ENCODE measurements at places on chromosomes 3 and 15.

DNA sequence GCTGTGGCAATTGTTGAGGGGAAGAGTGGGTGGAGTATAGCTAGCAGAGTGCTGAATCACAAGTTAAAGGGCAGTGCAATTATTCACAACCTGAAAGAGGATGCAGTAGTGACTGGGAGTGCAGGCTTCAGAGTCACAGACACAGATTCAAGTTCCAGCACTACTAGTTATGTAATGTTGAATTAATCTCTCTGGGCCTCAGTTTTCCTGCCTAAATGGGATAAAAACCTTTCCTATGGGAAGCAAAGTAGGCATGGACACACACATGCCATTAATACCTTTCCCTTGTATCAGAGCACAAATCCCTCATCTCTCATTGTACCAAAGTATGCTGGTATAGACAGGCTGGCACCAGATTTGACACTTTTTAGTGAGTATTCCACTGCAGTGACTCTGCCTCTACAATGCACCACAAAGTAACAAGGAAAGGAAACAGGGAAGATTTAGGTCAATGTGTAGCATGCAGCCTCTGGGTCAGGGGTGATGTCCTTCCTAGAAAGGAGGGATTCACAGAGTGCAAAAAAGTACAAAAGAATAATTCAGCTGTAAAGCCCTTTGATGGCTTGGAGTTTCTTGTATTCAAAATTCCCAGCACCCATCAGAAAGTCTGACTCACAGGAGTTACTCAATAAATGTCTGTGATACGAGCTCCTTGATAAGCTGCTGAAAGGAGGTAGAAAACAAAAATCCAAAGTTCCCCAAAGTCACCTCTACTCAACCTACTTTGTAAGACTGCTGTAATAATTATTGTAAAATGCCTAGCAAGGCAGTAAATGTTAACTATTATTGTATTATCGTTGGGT, 507.5 kb upstream of the TGFBR2 start:
- no peak for DNase-seq

DNA sequence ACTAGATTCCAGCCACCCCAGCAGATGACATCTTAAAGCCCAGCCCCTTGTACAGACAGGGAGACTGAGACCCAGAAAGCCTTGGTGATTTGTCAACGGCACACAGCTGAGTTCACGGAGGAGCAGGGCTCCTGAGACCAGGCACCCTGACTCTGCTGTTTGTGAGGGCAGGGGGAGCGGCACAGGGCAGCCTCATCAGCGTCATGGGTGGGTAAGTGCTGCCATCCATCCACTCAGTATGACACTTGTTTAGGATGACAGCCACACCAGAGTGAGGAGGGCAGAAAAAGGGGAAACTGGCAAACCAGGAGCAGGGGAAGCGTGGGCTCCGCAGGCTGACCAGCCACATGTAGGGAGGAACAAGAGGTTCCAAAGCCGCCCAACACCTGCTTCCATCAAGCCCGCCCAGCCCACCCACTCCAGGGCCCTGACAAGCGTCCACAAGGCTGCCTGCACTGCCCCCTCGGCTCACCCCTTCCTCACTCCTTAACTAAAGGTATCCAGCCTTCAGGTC, 19.9 kb downstream of the RBPMS2 start:
- no peak for DNase-seq

- DNase-seq = no peak
Observed at GRCh38 chr15:58015565-58015964, 49.9 kb downstream of the ALDH1A2 start.

DNA sequence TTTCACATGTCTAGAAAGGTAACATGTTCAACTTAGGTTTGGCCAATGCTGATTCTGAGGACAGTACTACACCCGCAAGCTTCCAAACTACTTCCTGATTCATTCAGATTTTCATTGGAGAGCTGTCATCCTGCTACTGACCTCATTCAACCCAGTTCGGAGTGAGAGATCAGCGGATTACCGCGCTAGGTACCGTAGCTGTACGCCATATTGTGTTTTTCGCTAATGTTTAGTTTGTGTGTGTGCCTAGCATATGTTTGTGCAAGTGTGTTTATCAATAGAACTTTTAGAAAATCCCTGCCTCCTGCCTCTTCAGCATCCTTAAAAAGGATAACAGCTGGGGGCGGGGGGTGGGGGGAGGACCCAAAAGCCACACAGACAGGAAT, 1.1 kb downstream of the ZBTB20 start:
- no peak for DNase-seq

- no peak for DNase-seq
Observed at GRCh38 chr15:88509964-88510363, 36.5 kb downstream of the DET1 start.

DNA sequence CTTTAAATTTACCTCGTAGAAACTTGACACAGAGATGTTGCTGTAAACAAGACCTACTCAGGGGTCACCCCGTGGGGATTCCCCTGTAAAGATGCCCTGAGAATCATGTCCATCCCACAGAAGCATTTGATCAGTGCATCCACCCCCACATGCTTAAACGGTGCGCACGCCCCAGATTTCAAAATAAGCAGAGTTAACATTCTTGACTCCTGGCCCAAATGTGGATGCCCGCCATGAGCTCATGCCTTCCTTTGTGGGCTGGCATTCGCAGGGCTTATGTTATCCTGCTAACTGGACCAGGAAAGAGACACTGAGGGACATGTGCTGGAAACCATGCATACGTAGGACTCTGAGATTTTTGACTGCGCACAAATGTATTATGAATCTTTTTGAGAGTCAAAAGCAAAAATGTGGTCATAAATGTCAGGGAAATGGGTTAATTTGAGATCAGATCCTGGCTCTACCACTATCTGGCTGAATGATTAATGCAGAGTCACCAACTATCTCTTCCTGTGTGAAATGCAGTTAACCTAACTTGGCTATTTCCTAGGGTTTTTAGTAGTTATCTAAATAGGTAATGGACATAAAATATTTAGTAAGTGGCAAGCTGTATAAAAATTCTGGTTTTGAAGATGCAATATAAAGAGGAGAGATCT, 9.1 kb upstream of the TP63 start:
- DNase-seq = no peak
